Fibroblast of skin of left quadriceps (primary cell): ENCODE measurements at places on chromosomes 7 and 10.

GRCh38 chr7:7653593-7654187 lies 13.1 kb downstream of the UMAD1 start:
- DNase-seq, result no peak

- DNase-seq, result peak; percentile 98
Observed at GRCh38 chr7:101099969-101100781, 14.9 kb downstream of the TRIM56 start.

DNA sequence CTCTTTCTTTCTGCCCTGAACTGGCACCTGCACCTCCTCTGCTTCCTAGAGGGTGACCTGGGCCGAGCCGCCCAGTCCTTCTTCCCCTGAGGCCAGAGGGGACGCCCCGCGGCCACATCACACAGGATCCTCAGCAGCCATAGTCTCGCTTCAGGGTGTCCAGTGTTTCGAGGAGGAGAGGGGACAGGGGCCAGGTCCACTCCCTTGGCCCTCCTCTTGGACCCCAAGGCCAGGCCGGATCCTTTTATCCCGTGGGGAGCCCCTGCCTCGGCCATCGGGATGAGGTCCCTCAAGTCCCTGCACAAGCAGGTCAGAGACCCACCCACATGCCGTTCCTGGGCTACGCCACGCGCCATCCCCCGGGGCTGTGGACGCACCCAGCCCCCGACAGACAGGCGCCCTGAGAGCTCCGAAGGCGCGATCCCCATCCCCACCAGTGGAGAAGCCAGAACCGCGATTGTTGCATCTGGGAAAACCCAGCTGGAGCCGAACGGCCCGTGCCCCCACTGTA lies 3.6 kb downstream of the BHLHA15 start:
- DNase-seq, result no peak

DNA sequence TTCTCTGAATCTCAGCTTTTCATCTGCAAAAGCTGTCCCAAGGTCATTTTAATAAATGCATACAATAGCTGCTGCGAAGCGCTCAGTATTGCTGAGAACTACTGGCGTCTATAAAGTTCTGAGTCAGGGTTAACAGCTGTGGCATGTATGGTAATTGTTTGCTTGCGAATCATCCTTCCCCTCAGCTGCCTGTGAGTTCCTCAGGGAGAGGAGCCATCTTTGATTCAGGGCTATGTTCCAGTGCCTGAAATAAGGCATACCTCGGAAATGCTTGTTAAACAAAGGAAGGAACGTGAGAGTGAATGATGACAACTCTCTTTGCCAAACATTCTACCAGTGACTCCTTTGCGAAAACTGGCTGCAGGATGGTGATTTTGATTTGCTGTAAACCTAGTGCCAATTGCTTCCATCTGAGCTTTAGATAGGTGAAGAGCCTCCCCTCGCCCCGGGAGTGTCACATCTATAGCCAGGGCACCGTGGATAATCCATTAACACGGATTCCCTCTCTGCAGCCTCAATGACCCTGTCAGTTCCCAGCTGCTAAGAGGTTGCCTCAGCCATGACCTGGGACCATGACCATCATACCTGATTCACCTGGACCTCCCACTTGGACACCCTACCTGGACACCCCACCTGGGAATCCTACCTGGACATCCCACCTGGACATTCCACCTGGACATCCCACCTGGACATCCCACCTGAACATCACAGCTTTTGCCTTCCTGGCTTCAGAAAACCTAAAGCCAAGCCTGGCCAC lies 39.6 kb downstream of the GPRIN2 start:
- DNase-seq, result peak; percentile 72

GRCh38 chr10:131387018-131387529 lies 75.6 kb upstream of the TCERG1L start:
- DNase-seq, result no peak

GRCh38 chr10:103660364-103661197 lies 167.1 kb downstream of the NEURL1 start:
- DNase-seq, result no peak

GRCh38 chr7:128788446-128789412 lies 3.0 kb upstream of the CCDC136 start:
- no peak for DNase-seq

GRCh38 chr10:23433701-23434100 lies 5.2 kb upstream of the OTUD1 start:
- no peak for DNase-seq

- DNase-seq, result no peak
Observed at GRCh38 chr7:135169141-135169963, 1.2 kb downstream of the CYREN start.

DNA sequence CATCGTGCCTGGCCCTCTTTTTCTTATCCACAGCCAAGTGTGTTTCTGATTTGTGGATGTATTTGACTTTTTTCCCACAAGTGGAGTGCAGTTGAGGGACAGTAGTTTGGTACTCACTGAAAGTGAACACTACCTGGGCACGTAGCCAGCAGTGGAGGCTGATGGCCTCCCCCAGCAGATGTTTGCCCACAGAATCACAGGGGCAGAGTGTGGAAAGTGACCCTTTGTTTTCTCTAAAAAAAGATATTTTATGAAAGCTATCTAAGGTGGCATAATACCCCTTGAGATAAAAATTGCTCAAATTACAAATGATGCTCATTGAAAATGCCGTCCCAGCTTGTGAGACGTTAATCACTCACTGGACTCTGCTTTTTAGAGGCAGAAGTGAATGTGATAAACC lies 29.1 kb downstream of the WDR37 start:
- no peak for DNase-seq

- no peak for DNase-seq
Observed at GRCh38 chr7:83824214-83824613, 175.3 kb upstream of the SEMA3E start.

GRCh38 chr10:28812384-28813372 lies 135.4 kb downstream of the BAMBI start:
- no peak for DNase-seq

DNA sequence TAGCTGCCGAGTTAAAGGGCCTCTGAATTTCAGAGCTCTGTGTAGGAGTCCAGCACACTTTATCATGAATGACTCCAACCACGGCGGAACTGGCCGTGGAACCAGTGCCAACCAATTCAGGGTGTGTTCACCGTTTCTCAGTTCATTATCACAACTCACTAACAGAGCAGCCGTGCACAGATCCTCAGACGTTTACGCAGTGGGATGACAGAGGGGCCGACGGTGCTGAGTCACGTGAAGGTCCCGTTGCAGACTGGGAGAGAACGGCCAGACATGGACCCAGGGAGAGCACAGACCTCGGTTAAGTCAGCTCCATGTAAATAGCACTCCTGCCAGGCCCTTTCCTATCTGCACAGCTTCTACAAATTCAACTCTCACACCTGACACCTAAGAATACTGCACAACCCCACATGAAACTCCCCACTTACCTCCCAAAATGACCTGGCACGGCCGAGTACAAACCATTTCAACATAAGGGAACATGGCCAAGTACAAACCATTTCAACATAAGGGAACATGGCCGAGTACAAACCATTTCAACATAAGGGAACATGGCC lies 95.5 kb downstream of the DIP2C start:
- no peak for DNase-seq

- peak; percentile 8 for DNase-seq
Observed at GRCh38 chr10:61024856-61025201, 80.8 kb upstream of the RHOBTB1 start.

GRCh38 chr10:102422545-102423129 lies 2.0 kb downstream of the FBXL15 start:
- DNase-seq, result no peak

- DNase-seq, result no peak
Observed at GRCh38 chr10:122498521-122498920, 37.2 kb downstream of the HTRA1 start.

DNA sequence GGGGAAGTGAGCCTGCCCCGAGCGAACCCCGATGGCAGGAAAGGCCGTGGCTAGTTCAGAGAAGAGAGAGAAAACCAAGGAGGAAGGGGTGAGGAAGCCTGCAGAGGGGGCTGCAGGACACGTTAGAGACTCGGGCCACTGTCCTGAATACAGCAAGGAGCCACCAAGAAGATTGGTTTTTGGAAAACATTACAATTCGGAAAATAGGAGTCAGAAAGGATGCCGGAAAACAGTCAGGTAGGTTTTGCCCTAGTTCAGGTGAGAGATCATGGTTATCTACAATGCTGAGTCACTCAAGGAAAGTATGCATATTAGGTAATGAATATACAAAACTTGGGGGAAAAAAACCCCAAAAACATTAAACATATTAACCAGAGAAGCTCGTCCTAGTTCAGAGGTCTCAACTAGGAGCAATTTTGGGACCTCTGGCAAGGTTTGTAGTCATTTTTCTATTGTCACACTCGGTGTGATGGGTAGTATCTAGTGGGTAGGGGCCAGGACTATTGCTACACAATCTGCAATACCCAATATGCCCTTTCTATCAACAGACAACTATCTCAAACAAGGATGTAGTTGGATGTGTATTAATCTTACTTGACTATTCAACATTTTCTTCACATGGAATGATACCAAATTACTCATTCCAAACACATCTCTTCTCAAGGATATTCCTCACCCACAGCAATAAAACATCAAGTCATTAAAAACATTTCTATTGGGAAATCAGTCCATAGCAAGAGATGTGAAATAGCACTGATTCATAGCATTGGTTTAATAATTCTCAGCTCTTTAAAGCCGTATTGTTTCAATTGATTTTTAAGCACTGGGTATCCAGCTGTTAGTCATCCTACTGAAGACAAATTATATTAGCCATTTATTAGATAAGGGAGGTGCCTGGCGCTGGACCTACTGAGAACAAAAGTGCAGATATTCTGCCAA lies 74.4 kb upstream of the RSU1 start:
- DNase-seq, result peak; percentile 93

- no peak for DNase-seq
Observed at GRCh38 chr7:66443946-66444345, 184.7 kb upstream of the KCTD7 start.

DNA sequence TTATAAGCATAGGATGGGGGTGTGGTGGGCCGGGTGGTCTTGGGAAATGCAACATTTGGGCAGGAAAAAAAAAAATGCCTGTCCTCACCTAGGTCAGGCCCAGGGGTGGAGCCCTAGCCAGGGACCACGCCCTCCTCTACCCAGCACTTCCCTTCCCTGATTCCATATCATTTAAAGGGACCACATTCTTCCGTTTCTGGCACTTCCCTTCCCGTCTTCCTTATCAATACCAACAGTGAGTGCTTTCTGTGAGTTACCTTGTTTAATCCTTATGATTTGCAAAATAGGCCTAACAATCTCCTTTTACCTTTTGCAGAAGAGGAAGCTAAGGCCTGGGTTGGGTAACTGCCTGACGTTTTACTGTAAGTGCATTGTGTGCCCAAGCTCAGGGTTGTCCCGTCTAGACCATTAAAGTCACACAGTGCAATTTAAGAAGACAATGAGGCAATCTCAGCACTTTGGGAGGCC lies 16.7 kb upstream of the C10orf95 start:
- DNase-seq, result no peak

DNA sequence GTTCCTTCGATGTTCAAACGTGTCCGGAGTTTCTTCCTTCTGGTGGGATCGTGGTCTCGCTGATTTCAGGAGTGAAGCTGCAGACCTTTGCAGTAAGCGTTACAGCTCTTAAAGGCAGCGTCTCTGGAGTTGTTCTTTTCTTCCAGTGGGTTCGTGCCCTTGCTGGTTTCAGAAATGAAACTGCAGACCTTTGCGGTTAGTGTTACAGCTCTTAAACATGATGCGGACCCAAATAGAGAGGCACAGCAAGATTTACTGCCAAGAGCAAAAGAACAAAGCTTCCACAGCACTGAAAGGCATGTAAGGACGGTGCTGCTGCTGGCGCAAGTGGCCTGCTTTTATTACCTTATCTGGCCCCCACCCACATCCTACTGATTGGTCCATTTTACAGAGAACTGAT lies 931.4 kb downstream of the IPMK start:
- no peak for DNase-seq

DNA sequence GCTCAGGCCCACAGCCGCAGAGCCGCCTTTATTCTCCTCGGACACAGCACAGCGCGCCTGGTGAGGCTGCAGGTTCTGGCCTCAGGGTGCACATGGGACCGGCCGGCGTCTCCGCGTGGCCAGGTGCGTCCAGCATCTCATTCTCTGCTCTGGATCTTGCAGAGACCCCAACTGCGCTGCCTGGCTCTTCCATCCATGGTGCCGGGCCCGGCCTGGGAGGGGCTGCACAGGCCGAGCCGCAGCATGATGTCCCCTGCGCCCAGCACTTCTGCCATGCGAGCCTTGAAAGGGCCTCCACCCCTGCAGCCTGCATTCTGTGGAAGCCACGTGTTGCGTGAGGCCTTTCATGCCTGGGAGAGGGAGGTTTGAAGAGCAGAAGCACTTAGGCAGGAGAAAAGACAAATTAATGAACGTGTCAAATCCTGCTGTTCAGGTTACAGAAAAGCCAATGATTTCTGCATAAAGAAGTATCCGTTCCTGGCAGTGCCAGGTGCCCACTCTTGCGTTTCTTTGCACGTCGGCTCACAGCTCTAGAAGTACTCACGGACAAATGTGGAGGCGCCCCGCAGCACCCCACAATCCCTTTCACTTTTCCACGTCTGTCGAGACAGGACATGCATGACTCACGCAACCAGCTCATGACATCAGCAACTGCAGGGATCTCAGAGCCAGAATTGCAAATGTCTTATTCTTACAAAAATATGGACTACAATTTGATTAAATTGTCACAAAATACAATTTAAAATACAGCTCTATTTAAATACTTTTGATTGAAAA lies 571.4 kb downstream of the DNAJB6 start:
- no peak for DNase-seq

DNA sequence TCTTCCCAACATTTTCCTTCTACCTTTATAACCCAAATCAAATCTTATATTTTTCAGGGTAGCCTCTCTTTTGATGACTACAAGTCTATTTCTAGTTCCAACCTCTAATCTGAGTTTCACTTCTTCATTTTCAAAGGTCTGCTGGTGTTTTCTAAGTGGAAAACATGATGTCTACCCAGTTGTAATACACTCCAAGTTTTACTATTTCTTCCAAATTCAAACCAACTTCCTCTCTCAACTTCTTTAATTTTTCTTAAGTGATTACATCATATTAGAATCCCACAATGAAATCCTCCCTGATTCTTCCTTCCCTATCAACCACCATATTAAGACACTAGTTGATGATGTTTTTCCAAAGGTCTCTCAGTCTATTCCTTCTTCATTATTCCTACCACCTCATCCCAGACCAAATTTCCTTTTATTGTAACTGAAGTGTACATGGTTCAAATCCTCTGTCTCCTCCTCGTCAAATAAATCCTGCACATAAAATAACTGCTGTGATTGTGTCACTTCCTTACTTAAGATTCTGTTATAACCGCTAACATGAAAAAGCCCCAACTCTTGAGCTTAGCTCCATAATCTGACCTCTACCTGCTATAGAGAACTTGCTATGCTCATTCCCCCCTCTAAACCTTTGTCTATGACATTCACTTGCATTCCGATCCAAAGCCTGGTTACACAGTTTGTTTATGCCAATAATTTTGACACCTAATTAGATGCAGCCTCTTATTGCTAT lies 12.7 kb downstream of the TAS2R38 start:
- no peak for DNase-seq
